ENCODE measurements at places on chromosomes 3 and 15.
A peak's percentile ranks its signal among the peaks of the same experiment; 100 is the strongest.

DNA sequence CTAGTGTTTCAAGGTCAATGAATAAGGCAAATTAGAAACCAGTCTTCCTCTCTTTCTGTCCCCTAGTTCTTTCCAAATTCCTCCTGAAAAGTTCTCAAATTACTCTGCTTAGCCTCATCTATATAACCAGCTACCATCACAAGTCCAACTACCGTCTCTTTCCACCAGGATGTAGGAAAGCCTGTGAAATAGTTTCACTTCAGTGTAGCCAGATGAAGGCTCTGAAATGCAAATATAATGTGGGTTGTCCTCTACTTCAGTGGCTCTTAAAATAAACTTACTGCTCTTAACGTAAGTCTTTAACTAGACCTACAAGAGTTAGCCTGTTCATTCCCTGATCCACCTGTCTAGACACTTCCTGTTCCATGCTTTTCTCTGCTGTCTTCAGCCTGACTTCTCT lies 827.7 kb downstream of the ROBO1 start:
- DNase-seq: no peak

DNA sequence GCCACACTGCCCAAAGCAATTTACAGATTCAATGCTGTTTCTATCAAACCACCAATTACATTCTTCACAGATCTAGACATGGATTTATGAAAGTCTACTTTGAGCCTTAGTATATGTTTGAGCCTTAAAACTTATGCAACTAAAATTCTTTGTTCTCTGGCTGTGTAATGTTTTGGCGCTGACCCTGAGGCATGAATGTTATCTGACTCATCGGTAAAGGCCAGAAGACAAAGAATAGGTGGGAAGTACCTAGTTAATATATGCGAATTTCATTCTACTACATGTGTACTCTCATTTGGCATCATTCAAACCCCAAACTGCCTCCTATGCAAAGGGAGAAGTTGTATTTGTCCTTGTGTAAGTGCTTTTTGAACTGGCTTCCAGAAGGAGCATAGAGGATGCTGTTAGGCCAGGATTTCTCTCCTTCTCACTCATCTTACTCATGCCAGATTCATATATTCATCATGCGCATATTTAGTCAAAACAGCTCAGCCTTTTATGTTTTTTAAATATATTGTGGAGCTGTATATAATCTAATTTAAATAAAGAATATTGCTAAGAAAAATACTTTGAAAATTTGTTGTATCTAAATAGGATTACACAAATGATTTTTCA lies 204.2 kb downstream of the NFKBIZ start:
- no peak for DNase-seq

GRCh38 chr3:117910820-117911521 lies 1123.7 kb downstream of the IGSF11 start:
- no peak for DNase-seq

- no peak for DNase-seq
Measured at GRCh38 chr3:41357271-41357670, 158.0 kb downstream of the CTNNB1 start.

GRCh38 chr15:39830166-39830565 lies 47.5 kb upstream of the FSIP1 start:
- DNase-seq: no peak

DNA sequence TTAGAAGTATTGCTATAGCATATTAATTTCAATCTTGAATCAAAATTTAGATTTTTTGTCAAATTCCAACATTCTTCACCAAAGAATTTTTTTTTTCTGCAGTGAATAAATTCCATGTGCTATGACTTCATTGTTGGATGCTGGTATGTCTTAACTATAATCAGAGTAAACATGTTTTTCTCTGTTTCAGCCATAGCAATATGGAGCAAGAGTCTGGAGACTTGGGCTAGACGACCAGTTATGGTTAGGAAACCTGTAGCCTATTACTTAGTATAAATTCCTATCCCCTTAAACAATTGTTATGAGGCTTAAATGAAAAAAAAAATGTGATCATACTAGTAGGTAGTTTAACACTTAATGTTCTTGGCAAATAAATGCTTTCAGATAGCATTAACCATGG lies 431.9 kb upstream of the FRG2C start:
- DNase-seq: no peak

GRCh38 chr15:34753236-34753894 lies 1.4 kb downstream of the GJD2 start:
- DNase-seq: peak; percentile 56
